ENCODE measurements at places on chromosomes 7 and 10.
A peak's percentile ranks its signal among the peaks of the same experiment; 100 is the strongest.

- DNase-seq = no peak
These were observed 170.2 kb upstream of the GNAI1 start for GRCh38 chr7:79964463-79964862.

DNA sequence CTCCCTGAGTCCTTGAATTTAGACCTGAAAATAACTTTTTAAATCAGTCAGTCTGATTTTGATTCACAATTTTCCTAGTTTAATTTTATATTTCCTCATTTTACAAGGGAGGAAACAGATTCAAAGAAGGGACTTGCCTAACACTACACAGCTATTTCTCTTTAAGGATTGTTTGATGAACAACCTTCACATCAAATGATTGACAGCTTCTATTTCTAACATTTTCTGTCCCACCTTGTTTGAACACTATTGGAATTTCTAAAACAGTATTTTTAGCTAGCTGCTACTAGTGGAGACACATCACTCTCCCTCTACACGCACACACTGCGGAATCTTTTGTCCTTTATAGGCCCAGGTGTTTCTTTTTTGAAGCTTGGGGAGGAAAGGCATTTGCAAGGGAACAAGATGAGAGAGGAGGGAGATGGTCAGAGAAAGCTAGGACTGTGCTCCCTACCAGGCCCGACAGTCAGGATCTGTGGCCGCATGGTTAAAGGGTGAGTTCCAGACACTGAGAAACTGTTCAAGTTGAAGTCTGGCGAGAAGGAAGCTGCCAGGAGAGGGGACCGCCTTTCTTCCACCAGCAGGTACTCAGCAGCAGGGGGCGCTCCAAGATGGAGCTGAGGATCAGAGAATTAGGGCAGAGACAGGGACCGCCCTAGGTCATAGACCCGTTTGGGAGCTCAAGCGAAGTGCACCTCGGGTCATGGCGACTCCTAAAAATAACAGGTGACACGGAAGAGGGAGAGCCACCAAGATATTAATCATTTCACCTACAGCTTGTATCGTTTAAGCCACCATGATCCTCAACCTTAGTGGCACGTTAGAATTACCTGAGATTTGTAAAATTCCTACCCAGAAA lies 49.7 kb downstream of the DNAJC12 start:
- peak; percentile 92 for DNase-seq

GRCh38 chr10:130923596-130923995 lies 387.9 kb downstream of the TCERG1L start:
- no peak for DNase-seq

- DNase-seq = peak; percentile 47
These were observed 31.1 kb downstream of the SKIDA1 start for GRCh38 chr10:21494191-21495001.

DNA sequence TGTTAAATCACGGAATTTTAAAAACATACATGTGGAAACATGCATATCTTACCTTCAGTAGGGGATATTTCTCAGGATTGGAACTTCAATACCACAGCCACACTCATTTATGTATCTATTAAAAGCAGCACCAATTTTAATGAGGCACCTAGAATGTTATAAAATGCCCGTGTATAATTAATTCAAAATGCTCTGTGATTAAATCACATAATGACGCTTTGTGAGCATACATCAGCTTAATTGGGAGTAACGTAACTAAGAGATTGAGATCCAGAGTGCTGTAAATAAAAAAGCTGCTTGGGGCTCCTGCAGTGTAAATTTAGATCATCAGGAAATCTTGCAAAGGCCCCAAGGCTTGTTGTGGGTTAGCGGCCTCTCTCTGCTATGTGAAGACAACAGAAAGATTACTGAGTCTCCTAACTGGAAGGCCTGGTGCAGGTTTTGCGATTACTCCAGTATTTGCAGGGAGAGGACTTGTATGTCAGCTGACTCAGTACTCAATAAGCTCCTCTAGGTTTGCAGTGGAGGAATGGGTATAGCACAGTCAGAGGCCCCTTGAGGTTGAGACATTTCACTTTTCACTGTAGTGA lies 195.5 kb upstream of the PHYHIPL start:
- no peak for DNase-seq

DNA sequence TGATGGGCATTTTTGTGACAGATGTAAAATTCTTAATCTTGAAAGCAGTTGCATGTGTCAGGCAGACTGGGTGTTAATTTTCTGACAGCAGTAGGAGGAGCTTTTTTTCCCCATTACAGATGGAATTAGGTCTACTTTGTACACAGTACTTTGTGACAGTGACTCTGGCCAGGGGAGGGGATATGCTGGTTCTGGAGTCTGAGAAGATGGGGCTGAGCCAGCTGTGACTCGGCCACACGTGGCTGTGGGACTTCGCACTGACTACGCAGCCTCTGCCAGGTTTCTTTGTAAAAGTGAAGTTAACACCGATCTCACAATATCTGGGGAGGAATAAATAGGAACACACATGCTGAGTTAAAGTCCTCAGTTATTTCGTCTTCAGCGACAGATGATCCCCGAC lies 95.4 kb downstream of the MGMT start:
- no peak for DNase-seq

DNA sequence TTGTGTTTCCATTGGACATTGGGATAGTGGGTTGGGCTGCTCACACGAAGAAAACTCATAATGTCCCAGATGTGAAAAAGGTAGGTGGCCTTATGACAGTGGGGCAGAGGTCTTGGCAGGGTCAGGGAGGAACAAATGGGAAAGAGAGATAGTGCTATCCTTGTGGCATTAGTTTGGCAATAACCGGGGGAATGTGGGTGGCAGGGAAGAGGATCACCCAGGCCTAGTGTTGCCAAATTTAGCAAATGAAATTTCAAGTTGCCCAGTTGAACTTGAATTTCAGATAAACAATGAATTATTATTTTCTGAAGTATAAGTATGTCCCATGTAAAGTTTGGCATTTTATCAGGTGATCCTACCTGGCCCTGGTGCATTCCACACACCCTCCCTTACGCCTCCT lies 789 bp downstream of the PDE6C start:
- no peak for DNase-seq

DNA sequence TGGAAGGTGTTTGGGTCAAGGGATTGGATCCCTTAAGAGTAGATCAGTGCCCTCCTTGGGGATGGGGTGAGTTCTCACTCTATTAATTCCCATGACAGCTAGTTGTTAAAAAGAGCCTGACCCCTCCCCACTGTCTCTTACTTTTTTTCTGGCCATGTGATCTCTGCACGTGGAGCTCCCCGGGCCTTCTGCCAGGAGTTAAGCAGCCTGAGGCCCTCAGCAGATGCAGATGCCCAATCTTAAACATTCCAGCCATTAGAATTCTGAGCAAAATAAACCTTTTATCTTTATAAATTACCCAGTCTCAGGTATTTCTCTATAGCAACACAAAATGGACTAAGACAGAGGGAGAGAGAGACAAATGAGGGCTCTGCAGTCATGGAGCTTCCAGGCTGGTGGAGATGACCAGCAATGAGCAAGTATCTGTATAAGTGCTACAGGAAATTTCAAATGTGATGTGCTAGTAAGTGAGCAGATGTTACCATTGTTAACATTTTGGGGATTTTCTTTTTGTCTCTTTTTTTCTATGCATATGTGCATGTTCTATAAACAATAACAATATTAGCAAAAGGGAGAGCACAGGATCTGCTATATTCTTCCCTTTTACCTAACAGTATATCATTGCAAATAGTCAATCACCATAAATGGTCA lies 26.7 kb downstream of the PLPP4 start:
- no peak for DNase-seq

DNA sequence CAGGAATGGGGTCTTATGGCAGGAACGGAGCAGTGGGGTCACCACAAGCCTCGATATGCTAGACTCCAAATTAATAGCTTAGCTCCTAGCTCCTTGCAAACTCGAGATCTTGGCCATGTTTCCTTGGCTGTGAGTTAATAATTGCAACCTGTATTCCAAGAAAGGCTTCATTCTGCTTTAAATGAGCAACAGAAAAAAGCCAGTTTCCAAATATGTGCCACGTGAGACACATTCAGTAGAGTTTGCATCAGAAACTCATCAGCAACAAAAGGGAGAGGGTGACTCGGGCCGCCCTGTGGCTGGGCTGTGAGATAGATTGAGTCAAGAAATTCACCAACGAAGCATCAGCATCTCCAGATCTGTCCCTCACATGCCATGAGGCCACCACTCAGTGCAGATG lies 112.0 kb downstream of the NPTX2 start:
- DNase-seq = no peak

DNA sequence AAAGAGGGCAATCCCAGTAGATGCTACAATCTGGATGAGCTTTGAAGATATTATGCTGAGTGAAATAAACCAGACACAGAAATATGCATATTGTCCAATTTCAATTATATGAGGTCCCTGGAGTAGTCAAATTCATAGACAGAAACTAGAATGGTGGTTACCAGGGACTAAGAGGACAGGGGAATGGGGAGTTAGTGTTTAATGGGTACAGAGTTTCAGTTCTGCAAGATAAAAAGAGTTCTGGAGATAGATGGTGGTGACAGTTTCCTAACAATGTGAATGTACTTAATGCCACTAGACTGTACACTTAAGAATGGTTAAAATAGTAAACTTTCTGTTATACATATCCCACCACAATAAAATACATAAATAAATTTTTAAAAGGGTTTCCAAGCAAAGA lies 236.6 kb downstream of the ELMO1 start:
- no peak for DNase-seq

DNA sequence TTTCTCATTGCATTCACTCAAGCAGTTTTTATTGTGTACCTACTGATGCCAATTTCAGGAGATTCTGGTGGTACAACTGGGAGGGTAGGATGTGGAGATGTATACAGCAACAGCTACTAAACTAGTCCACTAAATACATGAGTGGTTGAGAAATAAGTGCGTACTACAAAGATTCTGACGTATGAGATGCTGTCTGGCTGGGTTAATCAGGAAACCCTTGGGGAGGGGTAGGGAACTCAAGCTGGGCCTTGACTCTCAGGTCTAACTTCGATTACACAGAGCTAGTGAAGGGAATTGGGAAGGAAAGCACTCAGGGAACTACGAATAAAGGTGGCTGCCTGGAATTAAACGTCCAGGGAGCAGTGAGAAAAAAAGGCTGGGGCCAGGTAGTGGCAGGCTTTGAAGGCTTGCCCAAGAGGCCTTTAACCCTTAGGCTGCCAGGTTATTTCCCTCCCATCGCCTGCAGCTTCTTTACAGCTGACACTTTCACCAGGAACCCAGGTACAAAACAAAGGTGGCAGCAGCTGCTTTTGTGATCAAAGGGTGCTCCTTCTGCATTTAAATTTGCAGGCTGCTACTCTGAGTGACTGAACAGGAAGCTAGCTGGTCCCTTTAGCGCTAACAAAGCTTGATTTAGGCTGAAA lies 3.2 kb downstream of the MMS19 start:
- peak; percentile 71 for DNase-seq

- DNase-seq = no peak
These were observed 88.9 kb upstream of the ODAD2 start for GRCh38 chr10:28087661-28088351.

DNA sequence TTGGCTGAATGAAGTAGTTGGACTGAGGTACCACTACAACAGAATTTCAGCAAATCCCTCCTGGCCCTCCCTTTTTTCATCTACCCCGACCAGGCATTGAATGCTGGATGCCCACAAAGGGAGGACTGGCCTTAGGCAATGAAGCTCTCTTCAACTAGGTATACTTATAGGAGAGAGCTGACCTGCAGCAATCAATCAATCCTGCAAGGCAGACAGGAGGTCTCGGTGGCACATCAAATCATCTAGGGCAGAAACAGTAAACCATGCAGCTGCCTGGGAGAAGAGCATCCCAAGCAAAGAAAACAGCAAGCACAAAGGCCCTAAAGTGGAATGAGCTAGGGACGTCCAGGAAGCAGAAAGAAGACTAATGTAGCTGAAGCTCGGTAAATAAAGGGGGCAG lies 2.4 kb upstream of the ABRAXAS2 start:
- DNase-seq = no peak

- DNase-seq = no peak
These were observed 44.5 kb upstream of the ZMIZ1 start for GRCh38 chr10:79024296-79024695.

- DNase-seq = no peak
These were observed 2.9 kb upstream of the MLLT10 start for GRCh38 chr10:21531164-21531563.

DNA sequence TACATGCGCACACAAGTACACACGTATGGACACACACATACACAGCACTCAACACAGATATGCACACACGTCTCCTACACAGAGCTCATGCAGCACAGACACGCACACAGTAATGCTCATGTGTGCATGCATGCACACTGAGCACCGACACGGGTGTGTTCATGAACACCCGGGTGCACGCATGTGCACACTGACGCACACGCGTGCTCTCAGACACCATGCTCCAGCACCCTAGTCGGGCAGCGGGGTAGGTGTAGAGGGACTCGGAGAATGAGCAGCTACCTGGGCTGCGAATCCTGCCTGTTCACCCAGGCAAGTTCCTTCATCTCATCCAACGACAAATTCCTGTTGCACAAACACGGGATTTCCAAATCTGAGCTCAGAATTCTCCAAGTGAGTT lies 184.7 kb downstream of the MAD1L1 start:
- DNase-seq = no peak

GRCh38 chr7:45686441-45687184 lies 112.4 kb downstream of the ADCY1 start:
- DNase-seq = no peak

GRCh38 chr10:128499956-128500355 lies 373.7 kb upstream of the MKI67 start:
- DNase-seq = no peak

DNA sequence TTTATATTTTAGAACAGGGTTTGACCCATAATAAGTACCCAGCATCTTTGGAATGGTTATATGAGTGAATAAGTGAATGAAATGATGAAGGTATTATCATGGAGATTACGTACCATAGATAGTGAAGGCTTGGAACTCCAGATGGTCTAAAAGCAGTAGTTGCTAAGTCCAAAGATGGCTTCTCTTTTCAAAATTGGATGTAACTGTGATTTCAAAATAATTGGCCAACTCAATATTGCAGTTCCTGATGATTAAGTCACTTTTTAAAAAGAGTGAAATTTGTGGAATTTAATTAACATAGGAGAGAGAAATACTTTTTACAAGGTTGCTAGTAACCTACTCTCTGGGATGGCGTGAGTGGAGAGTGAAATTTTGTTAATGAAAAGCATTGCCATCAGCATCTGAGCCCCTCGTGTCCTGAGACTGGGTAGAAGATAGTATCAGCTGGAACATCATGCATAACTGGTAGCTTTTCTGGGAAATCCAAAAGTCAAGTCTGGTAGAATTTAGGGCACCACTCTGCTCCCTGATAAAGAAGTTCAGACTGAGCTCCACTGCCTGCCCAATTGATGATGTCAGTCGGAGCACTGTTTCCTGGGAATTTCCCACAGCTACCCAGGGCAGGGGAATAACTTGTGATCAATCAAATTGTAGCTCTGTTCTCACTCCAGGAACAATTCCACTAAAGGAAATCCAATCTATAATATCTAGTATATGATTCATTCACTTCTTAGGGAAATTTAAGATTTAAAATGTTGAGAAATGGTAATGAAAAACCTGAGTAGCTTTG lies 3.2 kb downstream of the GPR141 start:
- no peak for DNase-seq

DNA sequence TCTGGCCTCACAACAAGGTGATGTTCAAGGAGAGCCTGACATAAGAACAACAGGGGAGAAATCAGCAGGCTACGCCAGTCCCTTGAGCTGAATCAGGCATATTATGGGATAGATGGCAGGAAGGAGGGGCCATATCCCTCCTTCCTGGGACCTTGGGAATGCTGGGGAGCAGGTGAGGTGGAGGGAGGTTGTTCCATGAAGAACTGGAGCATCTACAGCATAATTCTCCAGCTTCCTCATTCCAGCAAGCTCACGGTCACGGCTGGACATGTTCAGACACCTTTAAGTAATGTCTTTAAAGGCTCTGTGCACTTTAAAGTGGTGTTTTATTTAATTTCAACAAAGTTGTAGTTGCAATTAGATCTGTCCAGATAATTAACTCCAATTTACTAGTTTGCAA lies 780.5 kb downstream of the TYW1 start:
- no peak for DNase-seq
